ENCODE measurements at places on chromosomes 6 and 20.

DNA sequence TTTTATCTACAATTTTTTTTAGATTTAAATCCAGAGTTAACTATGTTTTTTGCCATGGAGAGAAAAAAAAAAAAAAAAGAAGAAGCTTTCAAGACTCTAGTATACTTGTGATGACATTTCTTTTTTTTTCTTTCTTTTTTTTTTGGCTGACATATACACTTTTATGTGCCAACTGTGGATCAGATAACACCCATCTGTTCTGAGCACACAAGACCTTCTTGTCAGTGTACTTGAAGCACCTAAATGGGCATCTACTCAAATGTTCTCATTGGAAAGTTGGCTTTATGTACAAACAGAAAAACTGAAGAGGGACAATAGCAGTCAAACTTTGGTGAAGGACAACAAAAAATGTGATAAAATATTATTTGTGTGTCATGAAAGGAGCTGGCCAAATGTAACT, 904.5 kb downstream of the GRIK2 start:
- no peak for DNase-seq

- DNase-seq, result peak; percentile 49
Observed at GRCh38 chr6:89067796-89068195, 12.8 kb upstream of the PNRC1 start.

GRCh38 chr6:163790266-163790840, 375.8 kb downstream of the QKI start:
- DNase-seq, result peak; percentile 56

DNA sequence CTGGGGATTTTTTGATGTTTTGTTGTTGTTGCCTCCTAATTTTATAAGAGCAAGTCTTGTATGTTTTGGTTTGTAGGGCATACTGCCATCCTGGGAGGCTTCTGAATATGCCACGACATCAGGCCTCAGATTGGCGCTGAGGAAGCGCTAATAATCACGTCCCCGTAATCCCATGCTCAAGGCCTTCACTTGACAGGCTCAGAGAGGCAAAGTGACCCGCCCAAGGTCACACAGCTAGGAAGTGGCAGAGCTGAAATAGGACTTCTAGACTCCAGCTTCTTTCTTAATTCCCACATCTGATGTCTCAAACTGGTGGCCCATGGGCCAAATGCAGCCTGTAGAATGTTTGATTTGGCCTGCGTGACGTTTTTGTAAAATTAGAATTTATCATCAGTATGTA, 73.5 kb upstream of the PTPN1 start:
- no peak for DNase-seq

DNA sequence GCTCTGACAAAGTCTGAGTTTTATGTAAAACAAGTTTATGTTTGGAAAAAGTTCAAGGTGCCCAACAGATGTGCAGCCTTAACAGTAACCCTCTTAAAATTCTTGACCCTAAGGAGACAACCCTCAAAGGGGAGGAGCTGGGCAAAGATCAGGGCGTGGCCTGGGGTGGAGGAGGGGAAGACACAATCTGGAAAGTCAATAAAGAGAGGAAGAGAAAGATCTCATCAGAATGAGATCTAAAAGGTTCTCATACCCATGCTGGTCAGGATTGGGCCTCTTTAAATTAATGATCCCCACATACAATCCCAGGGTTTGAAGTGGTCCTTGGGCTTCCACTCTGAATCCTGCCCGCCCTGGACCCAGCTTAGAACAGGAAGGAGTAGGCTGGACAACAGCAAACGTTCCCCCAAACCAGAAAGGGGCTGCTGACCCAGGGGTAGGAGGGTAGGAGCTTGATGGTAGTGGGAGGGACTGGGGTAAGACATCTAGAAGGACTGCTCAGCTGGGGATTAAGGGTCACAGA, 33.0 kb downstream of the FOXP4 start:
- no peak for DNase-seq

GRCh38 chr20:40050596-40050995, 638.4 kb downstream of the MAFB start:
- DNase-seq, result no peak

- DNase-seq, result no peak
Observed at GRCh38 chr20:10667077-10667401, 6.8 kb downstream of the JAG1 start.

DNA sequence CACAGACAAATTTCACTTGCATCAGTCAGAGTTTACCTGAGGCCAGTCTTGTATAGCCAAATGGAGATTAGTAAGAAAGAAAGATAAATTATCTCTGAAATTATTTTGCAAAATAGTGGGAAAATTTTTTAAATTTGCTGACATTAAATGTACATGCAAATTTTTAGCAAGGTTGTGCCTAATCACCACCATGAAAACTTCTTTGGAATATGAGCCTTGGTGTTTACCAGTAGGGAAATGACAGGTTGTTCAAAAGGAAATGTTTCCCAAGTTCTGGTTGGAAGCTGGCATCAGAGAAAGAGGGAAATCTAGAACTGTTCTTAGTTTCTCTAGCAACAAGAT, 34.4 kb upstream of the LOC128125822 start:
- no peak for DNase-seq

DNA sequence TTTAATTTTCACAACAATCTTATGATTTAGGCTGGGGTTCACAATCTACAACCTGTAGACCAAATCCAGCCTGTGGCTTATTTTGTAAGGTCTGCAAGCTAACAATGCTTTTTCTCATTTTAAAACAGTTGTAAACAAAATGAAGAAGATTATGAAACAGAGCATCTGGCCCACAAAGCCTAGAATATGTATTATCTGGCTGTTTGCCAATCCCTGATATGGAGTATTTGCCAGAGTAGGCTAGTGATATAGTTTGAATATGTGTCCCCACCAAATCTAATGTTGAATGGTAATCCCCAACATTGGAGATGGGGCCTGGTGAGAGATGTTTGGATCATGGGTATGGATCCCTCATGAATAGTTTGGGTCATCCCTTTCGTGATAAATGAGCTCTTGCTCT, 201.8 kb downstream of the DHX35 start:
- DNase-seq, result no peak

GRCh38 chr6:154901876-154902552, 93.1 kb upstream of the TIAM2 start:
- no peak for DNase-seq

DNA sequence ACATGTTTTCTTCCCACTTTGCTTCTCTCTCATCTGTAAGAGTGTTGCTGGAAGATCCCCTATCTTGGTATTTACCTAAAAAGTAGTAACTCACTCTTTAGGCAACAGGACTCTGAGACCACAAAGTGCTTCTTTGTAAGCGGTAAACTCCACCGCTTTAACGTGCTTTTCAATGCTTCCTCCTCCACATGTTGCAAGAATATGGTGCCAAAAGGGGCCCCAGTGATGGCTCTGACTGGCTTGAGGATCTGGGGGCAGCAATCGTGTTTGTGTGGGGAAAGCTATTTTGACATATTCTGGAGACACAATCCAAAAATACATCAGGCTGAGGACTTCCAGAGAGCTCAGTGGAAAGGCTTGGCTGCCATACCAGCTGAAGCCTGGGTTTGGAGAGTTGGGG, 12.4 kb upstream of the CPNE5 start:
- DNase-seq, result no peak

DNA sequence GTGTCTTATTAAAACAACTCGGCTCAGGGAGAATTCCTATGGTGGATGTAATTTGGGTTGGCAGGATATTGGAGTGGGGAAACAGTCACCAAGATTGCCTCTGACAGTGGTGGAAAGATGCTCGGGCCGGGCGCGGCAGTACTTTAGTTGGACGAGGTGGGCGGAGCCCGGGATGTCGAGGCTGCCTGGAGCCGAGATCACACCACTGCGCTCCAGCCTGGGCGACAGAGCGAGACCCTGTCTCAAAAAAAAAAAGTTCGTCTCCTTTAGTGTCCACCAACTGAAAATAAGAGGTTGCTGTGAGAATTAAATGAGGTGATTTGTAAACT, 621 bp downstream of the NOL7 start:
- DNase-seq, result no peak

- DNase-seq, result no peak
Observed at GRCh38 chr20:21266191-21266536, 37.0 kb upstream of the XRN2 start.

GRCh38 chr6:51818520-51819022, 268.8 kb downstream of the PKHD1 start:
- DNase-seq, result no peak

DNA sequence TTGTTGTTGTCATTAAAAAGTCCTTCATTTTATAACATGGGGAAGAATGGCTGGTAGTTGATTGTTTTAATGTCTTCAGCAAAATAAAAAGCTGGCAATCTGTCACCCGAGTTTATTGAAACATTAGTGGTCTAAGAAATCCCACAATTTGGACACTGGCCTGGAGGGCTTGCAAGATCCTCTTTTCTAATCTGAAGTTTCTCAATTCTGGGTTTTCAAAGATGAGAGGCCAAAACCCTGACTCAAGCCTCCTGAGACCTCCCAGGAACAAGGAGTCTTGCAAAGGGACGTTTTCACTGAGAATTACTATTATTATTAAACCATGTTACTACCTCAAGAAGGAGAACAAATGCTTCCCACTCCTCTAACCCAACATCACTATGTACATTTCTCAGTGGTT, 19.5 kb downstream of the MAP1LC3A start:
- DNase-seq, result no peak

- no peak for DNase-seq
Observed at GRCh38 chr20:710780-711450, 35.3 kb upstream of the SCRT2 start.

DNA sequence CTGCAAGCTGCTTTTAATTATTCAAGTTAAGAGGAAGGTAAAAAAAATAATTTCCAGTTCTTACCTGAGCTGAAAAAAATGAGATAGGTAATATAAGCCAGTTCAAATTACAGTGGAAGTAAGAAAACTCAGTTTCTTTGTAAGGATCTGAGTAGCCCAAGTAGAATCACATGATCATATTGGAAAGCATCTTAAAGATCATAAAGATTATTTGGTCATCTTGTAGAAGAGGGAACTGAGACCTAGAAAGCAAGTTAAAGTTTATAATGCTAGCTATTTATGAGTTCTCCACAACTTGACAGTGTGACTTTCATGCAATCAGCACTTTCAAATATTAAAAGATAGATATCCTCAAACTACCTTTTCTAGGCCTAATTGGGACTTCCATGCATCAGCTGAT, 80.5 kb downstream of the FARS2 start:
- no peak for DNase-seq

DNA sequence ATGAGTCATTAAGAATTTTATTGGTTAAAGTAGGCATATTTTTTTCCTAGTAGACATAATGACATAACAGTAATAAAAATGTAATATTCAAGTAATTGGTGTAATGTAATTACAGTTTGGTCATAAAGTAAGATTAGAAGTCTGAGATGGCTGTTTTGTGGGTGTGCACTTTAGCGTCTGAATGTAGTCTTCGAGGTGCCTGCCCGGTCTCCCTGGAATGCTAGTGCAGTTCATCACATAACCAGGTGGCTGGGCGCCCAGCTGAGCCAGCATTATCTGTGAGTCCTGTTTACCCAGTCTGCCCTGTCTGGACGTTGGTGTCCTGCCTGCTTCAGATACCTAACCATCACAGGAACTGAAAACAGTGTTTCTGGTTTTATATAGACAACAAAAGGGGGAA, 419.1 kb downstream of the CDC5L start:
- DNase-seq, result no peak

DNA sequence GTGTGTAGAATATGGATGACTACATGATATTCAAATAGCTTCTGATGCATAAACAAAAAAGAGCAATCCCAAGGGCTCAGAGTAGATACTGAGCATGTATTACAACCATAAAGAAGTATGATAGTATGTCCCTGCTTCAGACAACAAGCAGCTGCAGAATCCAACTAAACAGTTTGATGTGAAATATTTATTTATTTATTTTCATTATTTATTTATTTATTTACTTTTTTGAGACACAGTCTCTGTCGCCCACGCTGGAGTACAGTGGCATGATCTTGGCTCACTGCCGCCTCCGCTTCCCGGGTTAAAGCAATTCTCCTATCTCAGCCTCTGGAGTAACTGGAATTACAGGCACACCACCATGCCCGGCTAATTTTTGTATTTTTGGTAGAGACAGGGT, 384.3 kb downstream of the KHDRBS2 start:
- no peak for DNase-seq

- no peak for DNase-seq
Observed at GRCh38 chr6:100627911-100628758, 163.4 kb upstream of the SIM1 start.

- no peak for DNase-seq
Observed at GRCh38 chr6:10413262-10413849, 1.5 kb downstream of the TFAP2A start.

GRCh38 chr6:150535151-150535804, 64.4 kb upstream of the PLEKHG1 start:
- DNase-seq, result no peak

DNA sequence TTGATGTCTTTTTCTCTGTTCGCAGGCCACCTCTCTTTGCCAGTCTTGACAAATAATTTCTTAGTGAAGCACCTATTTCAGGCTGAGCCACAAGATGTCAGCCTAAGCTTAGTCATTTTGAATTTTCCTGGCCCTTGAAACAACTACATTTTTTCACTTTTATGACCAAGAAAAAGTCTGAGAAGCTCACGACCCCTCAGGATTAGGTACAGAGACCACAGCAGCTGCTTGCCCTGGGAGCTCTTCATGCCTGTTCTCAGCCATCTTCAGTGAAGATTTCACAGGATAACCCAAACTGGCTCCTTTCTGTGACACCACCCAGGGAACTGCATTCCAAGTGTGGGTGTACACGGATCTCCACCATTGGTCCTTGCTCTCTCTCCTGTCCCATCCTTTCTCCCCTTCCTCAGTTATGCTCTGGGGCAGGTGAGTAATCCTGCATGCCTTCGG, 38.4 kb upstream of the SPTLC3 start:
- no peak for DNase-seq

DNA sequence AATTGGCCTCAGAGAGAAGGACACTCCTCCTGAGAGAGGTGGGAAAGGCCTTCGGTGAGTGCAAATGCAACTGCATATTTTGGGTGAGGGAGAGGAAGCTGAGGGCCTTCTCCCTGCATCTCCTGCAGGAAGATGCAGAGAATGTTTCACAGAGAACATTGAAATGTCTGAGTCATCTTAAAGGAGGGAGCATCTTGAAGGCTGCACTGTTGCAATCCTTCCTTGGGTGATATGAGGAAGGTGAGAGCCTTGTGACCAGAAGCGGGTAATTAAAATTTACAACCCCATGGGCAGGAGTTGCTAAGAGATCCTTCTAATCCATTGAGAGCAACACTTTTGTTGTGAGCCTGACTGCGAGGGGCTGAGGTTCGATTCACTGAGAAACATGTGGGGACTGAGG, 375.7 kb upstream of the MARCKS start:
- no peak for DNase-seq

DNA sequence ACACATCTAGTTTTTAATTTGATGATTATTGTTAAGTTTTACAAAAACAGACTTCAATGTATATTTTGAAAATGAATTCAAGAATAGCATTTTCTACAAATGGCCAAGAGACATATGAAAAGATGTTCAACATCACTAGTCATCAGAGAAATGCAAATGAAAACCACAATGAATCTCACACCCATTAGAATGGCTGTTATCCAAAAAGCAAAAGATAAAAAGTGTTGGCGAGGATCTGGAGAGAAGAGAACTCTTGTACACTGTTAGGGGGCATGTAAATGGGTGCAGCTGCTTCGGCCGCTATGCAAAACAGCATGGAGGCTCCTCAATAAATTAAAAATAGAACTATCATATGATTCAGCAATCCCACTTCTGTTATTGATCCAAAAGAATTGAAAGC, 185.8 kb upstream of the CCN2 start:
- no peak for DNase-seq

Measured in putamen (tissue), 1 donor.